ENCODE measurements at places on chromosomes 6 and 20.
A peak's percentile ranks its signal among the peaks of the same experiment; 100 is the strongest.

- DNase-seq = no peak
Observed at GRCh38 chr6:115396112-115396906, 664.4 kb downstream of the FRK start.

DNA sequence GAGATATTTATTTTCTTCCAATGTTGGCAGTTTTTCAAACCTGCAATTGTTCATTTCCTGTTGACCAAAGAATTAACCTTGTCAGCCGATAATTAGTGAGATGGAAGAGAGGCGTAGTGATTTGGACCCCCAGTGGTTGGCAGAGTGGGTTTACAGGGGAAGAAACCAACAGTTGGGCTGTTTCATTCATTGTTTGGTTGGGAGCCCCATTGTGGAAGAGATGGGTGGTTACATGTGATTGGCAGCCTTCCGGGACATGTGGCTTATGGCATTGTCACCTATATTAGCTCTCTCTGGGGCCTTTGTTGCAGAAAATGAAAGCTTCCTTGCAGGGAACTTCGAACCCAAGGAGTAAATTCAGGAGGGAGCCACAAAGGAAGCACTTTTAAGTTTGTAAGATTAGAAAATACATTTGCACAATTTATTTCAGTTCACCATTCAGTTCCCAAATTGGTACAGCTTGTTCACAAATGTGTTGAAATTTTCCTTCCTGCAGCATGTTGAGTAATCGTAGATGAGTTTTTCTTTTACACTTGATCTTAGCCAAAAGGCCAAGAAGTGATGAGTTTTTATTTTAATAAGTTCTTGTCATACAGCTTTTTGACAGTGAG lies 50.3 kb upstream of the CDKAL1 start:
- DNase-seq = no peak

- DNase-seq = no peak
Observed at GRCh38 chr20:63858393-63859165, 2.7 kb upstream of the ABHD16B start.

DNA sequence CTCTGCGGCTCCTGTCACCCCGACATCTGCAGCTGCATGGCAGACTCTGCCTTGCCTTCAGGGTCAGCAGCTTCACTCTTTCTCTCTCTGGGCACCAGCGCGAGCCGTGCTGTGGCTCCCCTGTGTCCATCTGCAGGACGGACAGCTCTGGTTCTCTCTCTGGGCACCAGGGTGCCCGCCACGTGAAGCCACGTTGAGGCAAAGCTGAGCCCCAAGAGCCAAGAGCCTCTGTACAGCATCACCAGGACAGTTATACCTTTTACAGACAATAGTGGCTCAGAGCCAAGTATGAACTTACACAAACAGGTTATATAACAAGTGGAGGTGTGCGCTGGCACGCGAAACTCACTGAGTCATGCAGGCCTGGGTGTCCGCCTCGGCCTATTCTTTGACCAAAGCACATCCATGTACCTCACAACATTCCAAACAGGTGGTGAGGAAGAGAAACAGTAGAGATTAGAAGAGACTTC lies 50.8 kb downstream of the FAM50B start:
- no peak for DNase-seq

GRCh38 chr6:12769556-12770256 lies 53.1 kb downstream of the PHACTR1 start:
- DNase-seq = no peak

DNA sequence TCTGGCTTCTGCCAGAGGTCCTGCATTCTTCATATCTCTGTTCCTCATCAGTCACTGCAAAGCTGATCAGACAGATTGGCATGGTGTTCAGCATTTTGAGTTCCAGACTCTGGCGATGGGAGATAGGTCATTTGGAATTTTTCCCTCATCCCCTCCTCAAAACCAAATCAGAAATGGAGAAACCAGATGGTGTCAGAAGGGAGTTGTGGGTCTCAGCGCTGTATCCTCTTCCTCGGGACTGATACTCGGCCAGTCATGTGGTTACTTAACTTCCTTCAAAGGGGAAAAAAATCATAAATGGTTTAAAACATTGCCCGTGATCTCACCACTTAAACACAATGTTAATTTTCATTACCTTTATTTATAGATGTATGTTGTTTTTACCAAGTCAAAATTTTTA lies 75.8 kb downstream of the IGF2R start:
- no peak for DNase-seq

DNA sequence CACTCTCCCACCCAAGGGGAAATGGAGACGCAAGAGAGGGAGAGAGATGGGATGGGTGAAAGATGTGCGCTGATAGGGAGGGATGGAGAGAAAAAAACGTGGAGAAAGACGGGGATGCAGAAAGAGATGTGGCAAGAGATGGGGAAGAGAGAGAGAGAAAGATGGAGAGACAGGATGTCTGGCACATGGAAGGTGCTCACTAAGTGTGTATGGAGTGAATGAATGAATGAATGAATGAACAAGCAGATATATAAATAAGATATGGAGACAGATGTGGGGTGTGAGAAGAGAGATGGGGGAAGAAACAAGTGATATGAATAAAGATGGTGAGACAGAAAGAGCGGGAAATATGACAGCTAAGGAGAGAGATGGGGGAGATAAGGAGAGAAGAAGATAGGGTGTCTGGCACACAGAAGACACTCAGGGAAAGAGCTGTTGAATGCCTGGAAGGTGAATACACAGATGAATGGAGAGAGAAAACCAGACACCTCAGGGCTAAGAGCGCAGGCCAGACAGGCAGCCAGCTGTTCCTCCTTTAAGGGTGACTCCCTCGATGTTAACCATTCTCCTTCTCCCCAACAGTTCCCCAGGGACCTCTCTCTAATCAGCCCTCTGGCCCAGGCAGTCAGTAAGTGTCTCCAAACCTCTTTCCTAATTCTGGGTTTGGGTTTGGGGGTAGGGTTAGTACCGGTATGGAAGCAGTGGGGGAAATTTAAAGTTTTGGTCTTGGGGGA lies 754 bp downstream of the TNF start:
- no peak for DNase-seq

DNA sequence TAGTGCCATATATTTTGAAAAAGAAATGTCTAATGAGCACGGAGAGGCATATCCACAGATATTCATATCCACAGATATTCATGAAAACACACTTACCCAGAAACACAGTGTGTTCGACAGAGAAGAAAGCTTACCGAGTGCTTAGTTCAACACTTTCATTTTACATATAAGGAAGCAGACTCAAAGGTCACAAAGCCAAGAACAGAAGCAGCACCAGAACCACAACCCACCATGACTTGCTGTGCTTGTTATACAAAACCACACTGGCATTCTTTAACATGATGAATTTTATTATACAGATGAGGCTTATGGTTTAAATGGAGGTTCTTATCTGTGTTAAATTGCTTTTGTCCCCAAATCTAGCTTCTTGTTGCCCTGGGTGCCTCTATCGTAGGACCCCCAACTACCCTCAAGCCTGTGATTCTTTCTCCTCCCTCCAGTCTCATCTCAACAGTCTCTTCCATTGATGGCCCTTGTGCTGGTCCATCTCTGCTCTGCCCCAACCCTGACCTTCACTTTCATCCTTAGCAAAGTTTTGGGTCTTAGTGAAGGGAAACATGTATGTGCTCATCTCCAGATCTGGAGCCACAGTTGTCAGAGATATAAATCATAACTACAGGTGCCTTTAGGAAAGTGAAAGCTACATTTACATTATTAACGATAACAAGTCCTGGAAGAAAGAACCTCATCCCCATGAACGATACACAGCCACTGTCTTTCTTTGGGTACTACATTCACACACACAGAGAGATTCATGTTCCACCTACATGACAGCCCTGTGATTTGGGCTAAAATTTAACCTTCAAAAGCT lies 40.0 kb downstream of the SF3B5 start:
- peak; percentile 33 for DNase-seq

DNA sequence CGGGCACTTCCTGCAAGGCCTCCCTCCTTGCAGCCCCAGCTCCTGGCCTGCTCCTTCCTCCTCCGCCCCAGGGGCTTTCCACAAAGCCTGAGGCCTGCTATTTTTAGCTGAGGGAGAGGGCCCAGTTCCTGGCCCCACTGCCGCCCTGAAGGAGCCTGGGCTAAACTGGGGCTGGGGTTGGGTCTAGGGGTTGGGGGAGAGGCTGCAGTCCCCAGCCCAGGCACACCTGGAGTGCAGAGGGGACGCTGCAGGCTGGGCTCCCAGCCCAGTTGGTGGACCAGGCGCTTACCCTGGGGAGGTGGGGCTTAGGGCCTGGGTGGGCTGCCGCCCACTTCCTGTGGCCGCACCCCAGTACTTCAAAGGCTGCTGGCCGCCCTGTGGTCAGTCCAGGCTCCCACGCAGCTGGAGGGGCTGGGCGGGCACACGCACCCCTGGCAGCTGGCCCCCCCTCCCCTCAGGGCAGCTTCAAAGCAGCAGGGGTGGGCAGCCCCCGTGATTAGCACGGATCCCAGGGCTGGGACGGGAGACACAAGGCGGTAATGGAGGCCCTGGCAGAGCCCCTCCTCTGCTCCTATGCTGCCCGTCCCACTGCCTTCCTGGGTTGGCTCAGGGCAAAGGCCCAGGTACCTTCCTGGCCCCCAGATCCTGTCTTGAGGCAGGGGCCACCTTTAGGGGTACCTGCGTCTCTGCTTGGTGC lies 7.1 kb upstream of the ABHD16B start:
- peak; percentile 28 for DNase-seq

DNA sequence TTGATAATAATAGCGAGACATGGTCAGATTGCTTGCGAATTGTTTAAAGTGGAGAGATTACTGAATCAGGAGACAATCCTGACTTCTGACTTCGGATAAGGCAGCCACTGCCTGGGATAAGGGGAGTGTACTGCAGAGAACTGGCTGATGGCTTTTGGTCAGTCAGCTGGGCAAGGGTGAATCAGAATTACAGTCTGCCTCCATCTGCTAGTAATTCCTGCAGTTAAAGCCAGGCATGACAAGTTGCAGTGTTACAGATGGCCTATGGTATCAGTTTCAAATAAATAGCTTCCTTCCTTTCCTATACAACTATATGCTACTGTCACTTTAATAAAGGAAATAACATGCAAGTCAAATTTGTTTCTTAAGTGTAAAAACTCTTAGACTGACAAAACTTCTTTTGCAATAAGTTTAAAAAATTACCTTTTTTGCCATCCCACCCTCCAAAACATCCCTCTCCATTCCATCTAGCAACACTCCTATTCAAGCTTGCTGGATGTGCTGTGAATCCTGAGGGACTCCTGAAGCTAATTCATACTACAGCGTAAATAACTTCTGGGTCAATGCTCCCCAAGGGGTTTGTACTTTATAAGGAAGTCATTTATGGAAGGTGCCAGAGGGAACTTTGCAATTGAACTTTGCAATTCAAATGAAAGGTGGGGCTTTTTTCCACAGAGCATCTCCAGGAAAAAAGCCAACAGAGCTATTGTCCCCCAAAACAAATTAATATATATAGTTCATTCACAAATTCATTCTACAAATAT lies 245.2 kb downstream of the ADGRB3 start:
- no peak for DNase-seq

DNA sequence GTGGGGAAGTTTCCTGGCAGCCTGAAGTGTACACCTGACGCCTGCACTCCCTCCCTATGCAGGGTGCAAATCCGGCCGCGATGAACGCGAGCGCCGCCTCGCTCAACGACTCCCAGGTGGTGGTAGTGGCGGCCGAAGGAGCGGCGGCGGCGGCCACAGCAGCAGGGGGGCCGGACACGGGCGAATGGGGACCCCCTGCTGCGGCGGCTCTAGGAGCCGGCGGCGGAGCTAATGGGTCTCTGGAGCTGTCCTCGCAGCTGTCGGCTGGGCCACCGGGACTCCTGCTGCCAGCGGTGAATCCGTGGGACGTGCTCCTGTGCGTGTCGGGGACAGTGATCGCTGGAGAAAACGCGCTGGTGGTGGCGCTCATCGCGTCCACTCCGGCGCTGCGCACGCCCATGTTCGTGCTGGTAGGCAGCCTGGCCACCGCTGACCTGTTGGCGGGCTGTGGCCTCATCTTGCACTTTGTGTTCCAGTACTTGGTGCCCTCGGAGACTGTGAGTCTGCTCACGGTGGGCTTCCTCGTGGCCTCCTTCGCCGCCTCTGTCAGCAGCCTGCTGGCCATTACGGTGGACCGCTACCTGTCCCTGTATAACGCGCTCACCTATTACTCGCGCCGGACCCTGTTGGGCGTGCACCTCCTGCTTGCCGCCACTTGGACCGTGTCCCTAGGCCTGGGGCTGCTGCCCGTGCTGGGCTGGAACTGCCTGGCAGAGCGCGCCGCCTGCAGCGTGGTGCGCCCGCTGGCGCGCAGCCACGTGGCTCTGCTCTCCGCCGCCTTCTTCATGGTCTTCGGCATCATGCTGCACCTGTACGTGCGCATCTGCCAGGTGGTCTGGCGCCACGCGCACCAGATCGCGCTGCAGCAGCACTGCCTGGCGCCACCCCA lies 1.2 kb downstream of the GPR6 start:
- no peak for DNase-seq

DNA sequence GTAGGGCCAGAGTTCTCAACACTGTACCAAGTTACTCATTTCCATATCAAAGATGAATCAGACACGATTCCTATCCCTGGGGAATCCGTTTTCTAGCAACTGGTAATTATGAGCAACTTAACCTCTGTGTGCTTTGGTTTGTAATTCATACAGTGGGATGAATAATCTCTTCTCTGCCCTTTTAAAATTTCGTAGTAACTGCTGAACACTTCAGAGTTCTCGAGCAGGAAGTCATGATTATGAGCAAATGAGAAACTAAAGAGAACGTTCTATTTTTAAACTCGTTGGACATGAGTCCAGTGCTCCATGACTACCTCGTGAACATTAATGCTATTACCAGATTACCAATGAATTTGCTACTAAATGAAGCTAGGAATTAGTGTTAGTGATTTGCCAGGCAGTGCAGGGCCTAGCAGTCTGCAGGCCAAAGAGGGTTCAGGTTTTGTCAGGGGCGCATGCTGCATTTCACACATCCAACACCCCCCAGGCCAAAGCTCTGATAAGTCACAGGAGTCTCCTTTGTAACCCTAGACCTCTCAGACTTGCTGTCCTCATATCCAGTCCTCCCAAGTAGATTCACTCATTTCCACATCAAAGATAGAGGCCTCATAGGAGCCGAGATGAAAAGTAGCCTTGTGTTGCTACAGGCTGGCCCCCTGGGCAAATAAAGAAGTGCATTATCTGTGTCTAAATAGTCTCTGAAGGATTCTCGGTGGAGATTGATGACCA lies 45.8 kb upstream of the VSTM2L start:
- DNase-seq = no peak

GRCh38 chr6:75794954-75795739 lies 46.1 kb downstream of the MYO6 start:
- DNase-seq = no peak

DNA sequence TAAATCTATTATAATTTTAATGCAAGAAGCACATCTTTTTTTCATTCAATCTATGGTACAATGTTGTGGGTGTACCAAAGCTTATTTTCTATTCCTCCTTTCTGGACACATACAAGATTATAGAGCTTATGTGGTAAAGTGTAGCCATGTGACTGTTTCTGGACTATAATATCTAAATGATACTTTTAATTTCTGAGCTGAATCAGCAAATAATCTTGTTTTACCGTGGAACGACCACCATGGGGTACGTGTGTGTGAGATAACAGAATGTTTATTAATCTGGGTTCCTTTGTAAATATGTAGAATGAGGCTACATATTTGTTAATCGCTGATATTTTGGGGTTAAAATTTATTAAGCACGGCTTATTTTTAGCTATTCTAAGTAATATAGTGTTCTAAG lies 111.5 kb upstream of the EYS start:
- DNase-seq = no peak

Data from CD4-positive, alpha-beta T cell treated with Interferon gamma for 1 hour (primary cell).